ENCODE measurements at places on chromosomes 2 and 18.

- no peak for DNase-seq
These were observed 25.7 kb downstream of the MC2R start for GRCh38 chr18:13889671-13890070.

- DNase-seq: no peak
These were observed 99.8 kb downstream of the TACR1 start for GRCh38 chr2:75099521-75099922.

GRCh38 chr18:70234667-70235459 lies 29.4 kb upstream of the RTTN start:
- DNase-seq: no peak

DNA sequence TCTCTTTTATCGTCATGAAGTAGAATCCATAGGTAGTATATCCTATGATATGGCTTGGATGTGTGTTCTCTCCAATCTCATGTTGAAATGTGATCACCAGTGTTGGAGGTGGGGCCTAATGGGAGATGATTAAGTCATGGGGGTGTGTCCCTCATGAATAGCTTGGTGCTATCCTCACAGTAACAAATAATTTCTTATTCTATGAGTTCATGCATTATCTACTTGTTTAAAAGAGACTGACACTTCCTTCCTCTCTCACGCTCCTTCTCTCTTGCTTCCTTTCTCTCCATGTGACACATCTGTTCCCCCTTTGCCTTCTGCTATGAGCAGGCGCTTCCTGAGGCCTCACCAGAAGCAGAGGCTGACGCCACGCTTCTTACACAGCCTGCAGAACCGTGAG lies 165.6 kb downstream of the MREG start:
- DNase-seq: no peak

Data from NCI-H1092 (cell line).